Natural killer cell treated with Interleukin-12 subunit alpha and Interleukin-12 subunit beta and Interleukin-15 and Interleukin-18, amount 100 ng/mL, for 72 hours (primary cell): ENCODE measurements at places on chromosomes 4 and X.

DNA sequence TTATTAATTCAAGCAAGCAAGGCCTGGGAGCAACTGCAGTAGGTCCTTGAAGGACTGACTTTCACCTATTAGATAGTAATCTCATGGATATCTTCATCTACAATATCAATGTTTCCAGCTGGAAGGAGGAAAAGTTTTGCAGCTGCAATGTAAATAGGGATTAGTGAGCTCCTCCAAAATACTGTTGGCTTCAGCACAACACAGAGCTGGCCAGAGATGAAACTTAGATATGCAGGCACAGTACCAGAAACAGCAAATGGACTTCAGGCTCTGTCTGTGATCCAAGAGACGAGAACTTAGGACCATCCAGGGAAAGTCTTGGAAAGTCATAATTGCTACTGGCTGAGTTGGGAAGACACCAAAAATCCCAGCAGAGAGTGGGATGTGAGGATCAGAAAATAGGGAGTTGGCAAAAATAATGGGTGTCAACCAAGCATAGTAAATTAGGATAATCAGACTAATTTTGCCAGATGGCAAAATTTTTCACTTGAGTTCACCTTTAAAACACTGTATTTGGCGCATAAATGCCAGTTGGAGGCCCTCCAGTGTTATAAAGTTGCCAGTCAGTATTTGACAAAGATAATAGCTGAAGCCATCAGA is 57.5 kb downstream of the PARM1 start:
- no peak for DNase-seq

- DNase-seq = no peak
These were observed 127.4 kb downstream of the LAS1L start for GRCh38 chrX:65407157-65407626.

DNA sequence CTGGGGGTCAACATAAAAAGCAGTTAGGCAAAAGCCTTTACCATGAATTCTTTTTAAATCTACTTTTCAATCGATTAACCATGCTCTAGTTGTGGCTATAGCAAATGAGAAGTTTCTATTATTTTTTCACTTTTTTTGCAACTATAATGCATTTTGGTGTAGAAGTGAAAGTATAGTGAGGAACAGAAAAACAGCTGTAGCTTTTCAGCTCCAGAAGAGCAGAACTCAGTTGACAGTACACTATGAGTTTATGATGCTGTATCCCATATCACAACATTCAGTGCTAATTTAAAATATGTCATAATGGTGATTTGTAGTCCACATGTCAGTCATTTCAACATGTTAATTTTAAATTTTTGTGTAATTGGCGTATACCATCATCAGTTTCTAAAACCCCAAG is 8.7 kb upstream of the MUC7 start:
- no peak for DNase-seq

GRCh38 chr4:87559090-87559837 is 30.1 kb upstream of the SPARCL1 start:
- peak; percentile 77 for DNase-seq

GRCh38 chr4:44638091-44638490 is 13.3 kb downstream of the YIPF7 start:
- no peak for DNase-seq

GRCh38 chr4:187714957-187715356 is 280.6 kb upstream of the ZFP42 start:
- no peak for DNase-seq

- DNase-seq = no peak
These were observed 340.8 kb downstream of the ADGRL3 start for GRCh38 chr4:61540944-61541343.

GRCh38 chrX:31279359-31279758 is 207.5 kb upstream of the FTHL17 start:
- no peak for DNase-seq

- DNase-seq = no peak
These were observed 10.5 kb upstream of the RTL5 start for GRCh38 chrX:72142094-72142793.

- DNase-seq = no peak
These were observed 1135.9 kb downstream of the RAPGEF2 start for GRCh38 chr4:160238790-160239189.

DNA sequence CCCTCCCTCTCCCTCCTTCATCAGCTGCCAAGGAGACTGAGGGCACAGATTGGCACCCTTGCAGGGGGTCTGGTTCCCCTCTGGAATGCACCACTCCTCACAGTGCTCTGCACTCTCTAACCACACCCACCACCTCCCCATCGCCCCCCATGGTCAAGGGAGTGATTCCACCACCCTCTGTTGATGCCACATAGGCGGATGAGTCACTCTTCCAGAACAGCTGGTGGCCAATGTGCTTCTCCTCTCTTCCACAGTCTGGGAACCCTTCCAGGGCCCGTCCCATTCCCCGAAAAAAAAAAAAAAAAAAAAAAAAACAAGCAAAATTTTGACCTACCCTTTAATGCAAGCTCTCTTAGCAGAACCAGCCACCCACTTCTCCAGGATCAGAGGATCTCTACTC is 341.3 kb upstream of the KLF3 start:
- DNase-seq = no peak

DNA sequence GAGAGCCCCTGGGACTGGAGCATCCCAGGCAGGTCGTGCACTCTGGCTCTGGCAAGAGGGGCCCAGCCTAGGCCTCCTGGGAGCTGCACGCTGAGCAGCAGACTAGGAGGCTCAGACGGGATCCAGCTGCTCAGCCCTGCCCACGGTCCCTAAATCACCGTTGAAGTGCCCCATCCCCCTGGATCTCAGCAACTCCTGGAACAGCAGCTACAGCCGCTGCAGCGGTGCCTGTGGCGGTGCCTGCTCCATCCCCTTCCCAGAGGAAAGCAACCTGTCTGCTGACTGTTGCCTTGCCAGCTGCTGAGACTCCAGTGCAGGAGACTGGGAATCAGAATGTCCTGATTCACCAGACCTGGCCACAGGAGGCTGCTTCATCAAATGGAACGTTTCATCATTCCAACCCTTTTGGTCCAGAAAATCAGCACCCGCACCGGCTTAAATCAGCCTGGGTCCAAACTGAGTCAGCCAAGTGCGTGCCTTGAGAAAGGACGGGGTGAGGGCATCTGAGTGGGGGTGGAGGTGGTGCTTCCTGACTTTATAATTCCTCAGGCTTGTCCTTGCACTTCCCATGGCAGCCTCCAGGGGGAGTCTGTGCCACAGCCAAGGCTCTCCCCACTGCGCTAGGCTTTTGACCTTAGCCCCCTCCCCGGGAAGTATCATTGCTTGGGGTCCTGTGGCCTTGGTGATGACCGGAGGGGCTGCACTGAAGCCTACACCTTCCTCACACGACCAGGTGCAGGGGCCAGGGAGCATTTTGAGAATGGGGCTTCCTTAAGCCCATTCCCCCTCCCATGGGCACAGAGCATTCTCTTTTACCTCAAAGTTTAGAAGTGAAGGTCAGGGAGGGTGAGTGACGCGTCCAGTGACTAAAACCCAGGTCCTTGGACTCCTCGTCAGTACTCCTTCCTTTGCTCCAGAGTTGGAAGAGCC is 6.5 kb downstream of the ZNF185 start:
- peak; percentile 61 for DNase-seq

DNA sequence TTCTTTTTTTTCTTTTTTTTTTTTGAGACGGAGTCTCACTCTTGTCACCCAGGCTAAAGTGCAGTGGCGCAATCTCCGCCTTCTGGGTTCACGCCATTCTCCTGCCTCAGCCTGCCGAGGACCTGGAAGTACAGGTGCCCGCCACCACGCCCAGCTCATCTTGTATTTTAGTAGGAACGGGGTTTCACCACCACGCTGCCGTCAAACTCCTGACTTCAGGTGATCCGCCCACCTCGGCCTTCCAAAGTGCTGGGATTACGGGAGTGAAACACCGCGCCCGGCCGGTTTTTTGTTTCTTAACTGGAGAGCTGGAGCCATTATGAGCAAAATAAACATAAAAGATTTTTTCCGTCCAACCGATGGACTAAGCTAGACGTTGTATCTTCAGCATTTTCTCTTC is 1.9 kb upstream of the WDR17 start:
- DNase-seq = no peak

- no peak for DNase-seq
These were observed 4.2 kb downstream of the PI4K2B start for GRCh38 chr4:25238052-25238451.

GRCh38 chrX:107521877-107522586 is 72.6 kb downstream of the FRMPD3 start:
- DNase-seq = no peak

GRCh38 chrX:13955975-13956374 is 73.7 kb downstream of the GEMIN8 start:
- DNase-seq = no peak

DNA sequence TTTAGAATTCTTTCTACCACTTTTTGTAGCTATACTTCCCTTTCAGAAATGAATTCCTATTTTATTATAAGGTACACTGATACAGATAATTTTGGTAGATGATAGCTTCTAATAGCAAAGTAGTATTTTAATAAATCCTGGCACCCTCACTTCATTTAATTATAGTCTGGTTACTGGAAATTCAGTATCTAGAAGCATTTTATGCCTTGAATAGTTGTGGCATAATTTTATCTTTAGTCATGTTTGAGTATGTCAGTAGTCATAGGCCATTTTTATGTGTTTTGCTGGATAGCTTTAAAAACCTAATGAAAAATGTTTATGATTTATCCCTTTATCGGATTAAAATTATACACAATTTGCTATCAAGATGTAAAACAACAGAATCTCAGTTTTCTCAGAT is 92.3 kb downstream of the DIAPH2 start:
- DNase-seq = no peak

- no peak for DNase-seq
These were observed 23.0 kb upstream of the CBR4 start for GRCh38 chr4:169032883-169033645.

GRCh38 chrX:130772776-130773143 is 130.2 kb downstream of the ENOX2 start:
- no peak for DNase-seq

GRCh38 chr4:3313556-3314228 is 20.9 kb downstream of the RGS12 start:
- DNase-seq = no peak

- no peak for DNase-seq
These were observed 2.3 kb downstream of the TRIM2 start for GRCh38 chr4:153206534-153206933.

- no peak for DNase-seq
These were observed 24.2 kb downstream of the AMMECR1 start for GRCh38 chrX:110293658-110294057.

GRCh38 chr4:80967346-80967745 is 63.2 kb upstream of the BMP3 start:
- DNase-seq = no peak

DNA sequence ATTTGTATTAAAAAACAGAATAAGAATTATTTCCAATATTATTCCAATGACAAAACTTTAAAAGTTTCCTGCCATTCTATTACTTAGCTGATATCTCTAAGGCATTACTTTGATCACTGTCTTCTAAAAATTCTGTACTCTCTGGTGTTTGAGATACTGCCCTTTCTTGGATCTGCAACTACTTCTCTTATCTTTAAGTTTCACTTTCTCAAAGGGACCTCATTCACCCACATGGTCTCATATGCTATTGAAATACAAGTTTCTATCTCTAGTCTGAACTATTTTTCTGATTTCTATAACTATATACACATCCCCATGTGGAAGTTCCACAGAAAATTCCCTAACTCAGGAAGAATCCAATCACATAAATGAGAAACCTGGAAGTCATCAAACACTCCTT is 22.2 kb downstream of the TMPRSS11E start:
- DNase-seq = no peak

DNA sequence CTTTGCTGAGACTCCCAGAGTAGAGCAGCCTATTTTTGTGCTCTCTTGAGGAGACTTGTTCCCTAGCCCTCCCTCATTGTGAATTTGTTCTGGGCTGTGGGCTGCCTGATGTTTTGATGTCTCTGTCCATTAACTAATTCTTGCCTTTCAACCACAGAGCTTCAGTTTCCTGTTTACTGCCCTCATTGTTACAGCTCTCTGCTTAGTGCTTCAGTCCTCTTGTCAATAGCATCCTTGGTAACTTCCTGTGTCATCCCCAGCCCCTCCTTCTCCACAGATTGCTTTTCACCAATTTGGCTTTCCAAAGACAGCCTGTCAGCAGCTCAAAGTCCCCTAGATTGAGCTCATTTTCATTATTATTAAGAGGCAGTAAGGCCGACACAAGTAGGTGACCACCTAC is 69.9 kb downstream of the COX7B2 start:
- no peak for DNase-seq

- no peak for DNase-seq
These were observed 508.9 kb upstream of the FTHL17 start for GRCh38 chrX:31580726-31581125.

- DNase-seq = no peak
These were observed 335.8 kb upstream of the F9 start for GRCh38 chrX:139194571-139195280.

- DNase-seq = no peak
These were observed 69.6 kb downstream of the PHOX2B start for GRCh38 chr4:41678951-41679350.

DNA sequence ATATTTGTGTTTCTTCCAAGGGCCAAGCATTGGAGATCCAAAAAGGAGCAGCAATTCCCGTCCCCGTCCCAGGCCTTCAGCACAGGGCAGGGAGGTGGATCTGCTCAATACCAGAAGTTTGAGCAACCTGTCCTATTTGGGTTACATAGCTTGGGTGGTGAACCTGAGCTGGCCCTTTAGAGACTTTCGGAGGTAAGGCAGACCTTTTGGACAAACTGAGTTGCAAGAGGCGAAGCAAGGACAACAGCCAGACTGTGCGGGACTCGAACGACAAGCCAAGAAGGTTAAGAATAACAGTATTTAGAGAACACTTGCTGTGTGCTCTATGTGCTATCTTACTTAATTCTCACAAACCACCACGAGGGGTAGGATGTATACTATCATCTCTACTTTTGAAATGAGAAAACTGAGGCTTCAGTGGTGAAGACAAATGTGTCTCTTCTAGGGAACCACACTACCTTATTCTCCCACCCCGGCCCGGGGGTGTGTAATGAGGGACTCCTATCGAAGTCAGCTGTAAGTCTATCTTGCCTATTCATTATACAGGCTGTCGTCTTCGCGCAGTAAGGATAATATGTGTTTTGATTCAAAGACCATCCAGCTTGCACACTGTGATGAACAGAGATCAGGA is 1.3 kb downstream of the NOP14 start:
- DNase-seq = no peak

DNA sequence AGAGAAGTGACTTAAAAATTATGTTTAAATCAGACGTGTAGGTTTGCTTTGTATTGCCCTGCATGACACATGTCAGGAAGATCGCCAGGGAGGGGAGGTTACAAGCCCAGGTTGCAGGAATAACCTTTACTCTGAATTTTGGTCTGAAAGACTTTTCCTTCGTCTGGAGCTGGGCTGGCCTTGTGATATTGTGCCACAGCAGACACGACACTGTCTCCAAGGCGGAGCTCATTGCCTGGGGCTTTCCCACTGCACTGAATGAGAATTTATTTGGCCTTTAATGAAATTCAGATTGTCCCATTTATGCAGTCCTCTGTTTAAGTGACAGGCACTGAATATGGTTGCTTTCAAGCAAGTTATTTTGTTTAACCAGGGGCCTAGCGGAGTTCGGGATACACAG is 45.1 kb downstream of the RHOH start:
- DNase-seq = no peak

DNA sequence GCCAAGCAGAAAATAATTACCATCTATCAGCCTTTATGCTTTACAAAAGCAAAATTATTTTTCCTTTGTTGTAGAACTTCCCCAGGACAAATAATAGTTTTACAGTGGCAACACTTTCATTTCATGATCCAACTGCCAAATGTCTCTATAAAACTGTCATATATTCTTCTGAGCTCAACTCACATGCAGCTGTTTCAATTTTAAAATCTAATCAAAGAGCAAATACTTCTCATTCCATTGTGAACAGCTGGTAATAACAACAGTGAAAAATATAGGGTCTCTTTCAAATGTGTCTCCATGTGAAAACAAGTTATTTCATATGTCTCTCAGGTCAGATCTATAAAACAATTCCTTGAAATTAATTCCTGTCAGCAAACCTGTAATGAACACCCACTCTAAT is 270.6 kb upstream of the SLC7A11 start:
- DNase-seq = no peak
